HTR-8/SVneo (cell line): ENCODE measurements at places on chromosomes 3 and 15.

DNA sequence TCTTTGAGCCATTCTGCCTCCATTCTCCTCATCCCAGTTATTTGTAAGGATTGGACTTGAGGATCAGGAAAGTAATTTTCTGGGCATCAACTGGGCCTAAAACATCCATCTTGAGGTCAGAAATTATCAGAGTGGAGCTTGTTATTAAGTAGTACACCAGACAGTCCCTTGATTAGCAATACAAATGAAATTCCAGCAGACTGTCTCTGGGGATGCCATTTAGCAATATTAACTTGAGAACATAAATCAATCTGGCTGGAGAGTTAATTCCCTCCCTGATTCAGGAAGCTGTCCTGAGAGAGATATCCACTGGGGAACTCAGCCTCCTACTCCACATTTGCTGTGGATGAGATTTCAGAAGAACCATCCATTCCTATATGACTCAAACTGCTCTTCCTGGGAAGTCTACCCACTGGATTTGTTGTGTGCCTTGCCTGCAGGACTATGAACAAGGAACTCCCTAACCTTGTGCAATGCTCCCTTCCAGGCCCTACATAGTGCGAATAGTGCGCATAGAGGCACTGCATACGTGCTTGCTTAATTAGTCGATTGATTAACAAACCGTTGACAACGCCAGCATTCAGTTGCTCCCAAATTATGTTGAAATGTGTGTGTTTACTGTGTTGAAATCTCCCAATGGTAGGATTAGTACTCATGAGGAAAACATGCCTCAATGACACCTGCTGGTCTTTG, 36.1 kb upstream of the MTMR14 start:
- DNase-seq: no peak

- DNase-seq: no peak
Measured at GRCh38 chr3:56121716-56122115, 346.6 kb downstream of the ERC2 start.

GRCh38 chr15:36468746-36469145, 110.7 kb upstream of the CDIN1 start:
- DNase-seq: no peak

- peak; percentile 36 for DNase-seq
Measured at GRCh38 chr3:100650651-100651619, 41.5 kb downstream of the ADGRG7 start.

GRCh38 chr3:7692866-7693265, 808.8 kb upstream of the LMCD1 start:
- DNase-seq: no peak

- no peak for DNase-seq
Measured at GRCh38 chr15:40829115-40829514, 607 bp upstream of the PPP1R14D start.

- DNase-seq: no peak
Measured at GRCh38 chr15:94815110-94815731, 583.9 kb downstream of the MCTP2 start.

DNA sequence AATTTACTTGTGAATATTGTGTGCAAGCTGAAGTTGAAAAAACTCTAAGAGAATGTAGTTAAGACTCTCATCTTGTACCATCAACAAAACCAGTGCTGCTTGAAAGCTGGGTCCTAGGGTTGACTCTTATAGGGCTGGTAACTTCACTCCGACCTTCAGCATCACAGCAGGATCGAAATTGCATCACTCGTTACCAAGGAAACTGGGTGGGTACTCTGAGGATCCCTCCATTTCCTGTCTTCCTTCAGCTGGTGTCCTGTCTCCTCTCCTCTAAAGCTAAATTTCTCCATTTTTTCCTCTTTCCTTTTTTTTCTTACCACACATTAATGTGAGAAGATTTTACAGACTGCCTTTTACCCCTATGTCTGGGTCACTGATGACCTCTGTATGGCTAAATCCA, 3.0 kb upstream of the APH1B start:
- no peak for DNase-seq
